ENCODE measurements at places on chromosomes 1 and 21. TPM values are rescaled to one million over a fixed set of nuclear protein-coding genes. Genes with fewer than 3 reads are reported as not detected.

DNA sequence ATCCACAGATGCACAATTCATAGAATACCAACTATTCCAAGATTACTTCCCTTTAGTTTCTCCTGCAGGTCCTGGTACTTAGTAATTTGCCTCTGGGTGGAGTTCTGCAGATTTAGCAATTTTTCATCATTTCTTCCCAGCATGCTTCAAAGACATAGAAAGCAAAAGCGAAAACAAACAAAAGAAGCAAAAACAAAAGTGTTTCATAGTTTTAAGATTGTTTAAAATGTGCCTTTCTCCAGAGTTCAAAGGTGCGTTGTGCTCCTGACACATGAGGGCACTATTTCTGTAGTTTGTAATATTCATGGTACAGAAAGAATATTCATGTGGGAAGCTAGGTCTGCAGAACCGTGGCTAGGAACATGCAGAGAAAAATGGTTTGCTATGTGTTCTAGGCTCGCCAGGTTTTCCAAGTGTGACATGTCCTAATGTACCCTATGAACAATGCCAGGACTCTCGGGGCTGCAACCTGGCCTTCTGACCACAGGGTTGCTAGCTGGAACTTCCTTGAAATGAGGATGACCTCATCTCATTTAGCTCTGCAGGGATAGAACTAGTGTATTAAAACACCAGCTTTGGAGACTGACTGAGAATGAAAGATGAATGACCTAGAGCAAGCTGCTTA, 30.0 kb upstream of the RCSD1 start:
- DNase-seq = peak; percentile 8

DNA sequence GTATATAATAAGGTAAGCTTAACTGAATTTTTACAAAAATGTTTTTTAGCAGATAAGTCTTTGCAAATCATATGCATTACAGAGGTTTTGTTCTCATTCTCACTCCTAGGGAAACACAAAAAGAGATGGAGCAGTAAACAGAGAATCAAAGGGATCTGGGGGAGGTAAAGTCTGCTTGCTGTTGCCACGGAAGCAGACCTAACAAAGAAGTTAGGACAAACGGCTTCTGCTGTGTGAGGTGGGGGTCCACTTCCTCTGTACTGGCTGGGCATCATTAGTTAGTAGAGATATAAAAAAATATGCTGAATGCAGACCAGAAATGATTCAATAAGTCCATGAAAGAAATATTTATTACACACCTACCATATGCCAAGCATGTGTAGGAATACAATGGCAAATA, 34.2 kb downstream of the GJA5 start:
- no peak for DNase-seq

GRCh38 chr1:229230893-229231753, 39.8 kb upstream of the RAB4A start:
- no peak for DNase-seq

DNA sequence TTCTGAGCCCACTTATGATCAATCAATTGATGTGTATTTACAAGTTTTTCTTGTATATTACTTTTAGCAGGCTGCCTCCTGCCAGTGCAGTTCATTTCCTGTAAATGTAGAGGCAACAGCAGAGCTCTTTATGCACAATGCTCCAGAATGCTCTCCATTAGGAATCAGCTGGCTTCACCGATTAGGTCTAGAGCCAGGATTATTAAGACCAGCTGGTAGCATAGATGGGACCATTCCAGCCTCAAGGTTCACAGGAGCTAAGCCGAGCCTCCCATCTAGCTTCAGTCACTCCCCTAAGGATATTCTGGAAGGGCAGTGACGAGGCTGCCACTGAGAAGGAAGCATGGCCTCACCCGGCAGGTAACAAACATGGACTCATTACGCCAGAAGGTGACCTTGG, 36.8 kb downstream of the DHRS3 start:
- no peak for DNase-seq

- DNase-seq = no peak
Measured at GRCh38 chr21:14686466-14687267, 140.6 kb upstream of the SAMSN1 start.

DNA sequence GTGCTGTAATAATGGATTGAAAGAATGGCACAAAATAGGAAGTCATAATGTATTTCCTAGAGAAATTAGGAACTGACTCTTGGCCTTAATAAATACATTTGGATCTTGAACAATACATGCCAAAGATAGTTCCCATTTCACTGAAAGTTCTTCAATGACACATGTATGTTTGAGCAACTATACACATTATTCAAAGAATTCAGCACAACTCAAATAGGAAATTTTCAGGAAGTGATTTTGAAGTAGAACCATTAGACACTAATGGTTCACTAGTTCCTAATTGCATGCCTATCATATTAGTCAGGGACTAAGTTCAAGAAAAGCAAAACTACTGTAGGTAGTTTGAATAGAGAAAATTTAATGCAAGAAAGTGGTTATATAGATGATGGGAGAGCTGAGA, 404.7 kb downstream of the LMO4 start:
- no peak for DNase-seq

GRCh38 chr21:25115021-25115420, 492.3 kb downstream of the MRPL39 start:
- DNase-seq = no peak

DNA sequence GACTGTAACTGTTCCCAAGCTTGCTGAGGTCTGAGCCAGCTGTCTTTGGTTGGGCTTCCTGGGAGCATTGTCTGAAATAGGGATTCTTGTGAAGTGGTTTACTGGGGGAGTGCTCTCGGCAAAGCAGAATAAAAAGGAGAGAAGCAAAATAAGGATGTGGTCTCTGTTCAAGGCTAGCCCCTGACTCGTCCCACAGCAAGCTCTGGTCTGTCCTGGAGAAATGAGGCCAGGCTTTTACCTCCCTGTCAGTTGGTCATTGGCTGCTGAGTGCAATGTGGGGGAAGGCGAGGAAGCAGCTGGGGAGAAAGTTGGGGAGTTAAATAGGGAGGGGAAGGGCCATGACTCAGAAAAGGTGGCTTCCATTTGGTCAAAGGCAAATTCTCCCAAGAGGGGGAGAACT, 303.9 kb upstream of the DUSP10 start:
- DNase-seq = no peak

DNA sequence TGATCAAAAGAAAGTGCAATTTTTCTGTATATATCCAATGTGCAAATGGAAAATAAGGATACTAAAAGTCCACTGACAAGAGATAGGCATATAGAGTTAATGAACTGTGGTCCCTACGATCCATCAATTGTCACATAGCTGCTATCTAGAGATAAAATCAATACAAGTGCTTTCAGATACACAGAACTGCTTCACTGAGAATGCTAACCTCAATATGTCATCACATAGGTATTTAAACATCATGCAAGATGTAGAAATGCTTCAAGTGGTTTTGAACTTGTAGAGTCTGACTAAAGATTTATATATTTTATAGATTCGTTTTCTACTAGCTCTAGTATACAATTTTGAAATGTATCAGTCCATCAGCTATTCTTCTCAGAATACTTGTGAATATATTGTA, 1604.7 kb downstream of the PLA2G4A start:
- no peak for DNase-seq

DNA sequence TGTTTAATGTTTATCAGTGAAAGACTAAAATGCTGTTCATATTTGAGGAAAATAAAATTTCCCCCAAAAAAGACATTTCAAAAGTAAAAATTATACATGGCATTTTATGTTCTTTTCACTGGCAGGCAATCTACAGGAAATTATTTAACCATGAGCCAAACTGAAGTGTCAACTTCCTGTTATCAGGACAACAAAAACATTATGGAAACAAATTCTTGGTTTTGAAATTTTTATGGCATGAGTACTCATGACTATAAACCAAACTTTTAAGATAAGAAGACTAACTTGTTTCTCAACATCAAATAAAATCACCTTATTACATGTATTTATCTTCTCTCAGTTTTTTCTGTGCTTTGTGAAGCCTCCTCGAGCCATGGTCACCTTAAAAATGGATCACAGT, 698.6 kb downstream of the LTN1 start:
- no peak for DNase-seq

DNA sequence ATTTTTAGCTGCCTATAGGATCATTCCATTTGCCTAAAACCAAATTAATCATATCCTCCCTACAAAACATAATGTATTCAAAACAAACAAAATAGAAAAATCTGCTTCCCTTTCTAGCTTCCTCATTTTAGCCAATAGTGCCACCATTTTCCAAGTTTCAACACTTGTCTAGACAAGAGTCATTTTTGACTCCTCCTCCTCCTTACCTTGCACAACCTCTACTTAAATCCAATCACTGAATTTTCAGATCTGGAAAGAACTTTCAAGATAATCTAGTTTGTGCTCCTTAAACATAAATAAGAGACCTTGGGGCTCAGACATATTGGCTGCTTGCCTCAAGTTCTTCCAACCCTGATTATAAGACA, 7.4 kb downstream of the STX6 start:
- no peak for DNase-seq

- no peak for DNase-seq
Measured at GRCh38 chr1:233240371-233240770, 55.2 kb downstream of the PCNX2 start.

DNA sequence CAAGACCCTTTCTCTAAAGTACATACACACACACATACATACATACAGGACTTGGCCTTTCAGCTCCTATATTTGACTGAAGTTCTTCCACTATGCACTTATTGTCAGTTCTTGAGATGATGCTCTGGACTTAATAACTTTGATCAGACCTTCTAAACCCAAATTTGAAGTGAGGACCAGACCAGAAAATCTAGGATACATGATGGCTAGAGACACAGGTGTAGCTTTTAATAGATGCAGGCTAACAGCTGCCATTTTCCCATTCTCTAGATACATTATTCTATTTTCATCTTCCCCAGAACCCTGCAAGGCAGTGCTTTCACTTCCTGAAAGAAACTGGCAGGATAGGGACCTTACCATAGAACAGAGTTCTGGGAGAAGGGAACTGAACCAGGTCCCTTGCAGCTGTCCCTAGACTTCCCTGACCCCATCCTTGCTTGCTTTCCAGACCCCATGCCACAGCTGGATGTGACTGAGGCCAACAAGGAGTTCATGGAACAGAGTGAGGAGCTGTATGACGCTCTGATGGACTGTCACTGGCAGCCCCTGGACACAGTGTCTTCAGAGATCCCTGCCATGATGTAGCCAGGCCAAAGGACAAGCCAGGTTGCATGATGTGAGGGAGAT, 14.9 kb upstream of the RAB42 start:
- DNase-seq = no peak

DNA sequence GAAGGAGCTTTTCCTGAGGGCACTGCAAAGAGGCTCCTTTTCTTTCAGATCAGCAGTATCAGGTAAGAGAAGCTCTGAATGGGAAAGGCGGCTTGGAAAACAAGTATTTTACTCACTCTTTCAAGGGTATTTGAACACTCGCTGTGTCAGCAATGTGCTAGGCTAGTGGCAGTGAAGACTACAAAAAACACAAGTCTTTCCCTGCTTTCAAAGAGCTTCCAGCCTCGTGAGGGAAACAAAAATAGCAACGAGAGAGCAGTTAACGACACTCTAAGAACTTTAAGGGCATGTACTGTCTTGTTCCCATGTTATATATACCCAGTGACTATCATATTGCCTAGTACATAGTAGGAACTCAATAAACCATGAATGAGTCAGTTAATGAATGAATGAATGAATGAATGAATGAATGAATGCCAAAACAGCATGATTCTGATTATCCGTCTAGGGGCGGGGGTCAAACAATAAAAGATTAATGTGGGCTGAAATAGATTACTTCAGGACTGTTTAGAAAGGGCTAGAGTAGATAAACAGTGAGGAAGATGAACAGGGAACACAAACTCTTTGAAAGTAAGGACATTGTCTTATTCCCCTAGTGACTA, 14.2 kb upstream of the MCOLN3 start:
- no peak for DNase-seq

DNA sequence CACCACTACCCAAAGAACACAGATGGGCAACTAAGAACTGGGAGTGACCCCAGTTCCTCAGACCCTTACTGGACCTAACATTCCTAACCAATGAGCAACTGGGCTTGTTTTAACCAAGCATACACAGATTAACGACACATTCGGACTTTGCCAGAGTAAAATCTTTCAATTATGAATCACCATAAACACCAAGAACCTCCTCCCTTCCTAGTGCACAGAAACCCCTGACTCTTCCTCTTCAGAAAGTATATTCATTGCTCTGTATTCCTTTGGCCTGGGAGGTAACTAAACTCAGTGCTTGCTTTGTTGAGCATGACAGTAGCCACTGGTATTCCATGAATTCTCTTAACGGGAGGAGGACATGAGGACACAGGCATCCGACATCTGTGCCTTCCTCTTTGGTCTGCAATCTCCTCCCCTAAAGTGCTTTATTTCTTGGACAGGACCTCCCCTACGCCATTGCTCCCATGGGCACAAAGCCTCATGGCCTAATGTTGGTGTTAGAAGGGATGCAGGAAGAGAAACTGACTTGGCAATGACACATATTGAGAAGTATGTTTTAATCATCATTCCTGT, 42.7 kb downstream of the SEC16B start:
- no peak for DNase-seq

- peak; percentile 32 for DNase-seq
Measured at GRCh38 chr1:20100632-20101355, 18.5 kb downstream of the PLA2G2D start.

GRCh38 chr1:245870698-245871097, 636.4 kb downstream of the SMYD3 start:
- DNase-seq = no peak

GRCh38 chr1:22518379-22518778, 44.9 kb upstream of the EPHA8 start:
- no peak for DNase-seq

- no peak for DNase-seq
Measured at GRCh38 chr1:32754317-32755097, 51.9 kb upstream of the SYNC start.

DNA sequence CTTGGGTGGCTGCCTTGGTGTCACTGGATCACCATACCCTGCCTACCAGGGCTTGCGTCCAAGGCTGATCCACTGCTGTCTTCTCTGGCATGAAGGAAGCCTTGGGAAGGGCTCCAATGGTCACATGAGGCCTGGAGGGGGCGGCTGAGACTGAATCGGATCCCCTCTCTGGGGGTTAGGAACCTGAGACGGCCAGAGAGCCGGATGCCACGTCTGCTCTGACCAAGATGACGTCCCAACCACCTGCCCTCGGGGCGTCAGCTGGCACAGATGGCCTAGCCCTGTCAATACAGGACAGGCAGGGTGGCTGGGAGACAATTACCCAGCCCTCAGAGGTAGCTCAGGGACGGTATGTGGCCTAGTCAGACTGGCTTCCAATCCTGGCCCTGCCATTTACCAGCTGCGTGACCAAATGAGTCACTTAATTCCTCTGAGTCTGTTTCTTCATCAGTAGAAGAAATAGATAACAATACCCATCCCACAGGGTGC, 5.4 kb downstream of the TRIM62 start:
- DNase-seq = no peak

Gene METTL13
- total RNA-seq = 36.9 TPM

Gene TESK2
- 11.9 TPM for total RNA-seq

Gene GPA33
- total RNA-seq = not detected

Gene SEC16B
- total RNA-seq = 0.67 TPM

Gene FHAD1
- not detected for total RNA-seq

Gene DDX59
- 13.5 TPM for total RNA-seq

Gene CD1D
- not detected for total RNA-seq

Gene LAMC2
- 34.9 TPM for total RNA-seq
